ENCODE measurements at places on chromosomes 2 and 18.

DNA sequence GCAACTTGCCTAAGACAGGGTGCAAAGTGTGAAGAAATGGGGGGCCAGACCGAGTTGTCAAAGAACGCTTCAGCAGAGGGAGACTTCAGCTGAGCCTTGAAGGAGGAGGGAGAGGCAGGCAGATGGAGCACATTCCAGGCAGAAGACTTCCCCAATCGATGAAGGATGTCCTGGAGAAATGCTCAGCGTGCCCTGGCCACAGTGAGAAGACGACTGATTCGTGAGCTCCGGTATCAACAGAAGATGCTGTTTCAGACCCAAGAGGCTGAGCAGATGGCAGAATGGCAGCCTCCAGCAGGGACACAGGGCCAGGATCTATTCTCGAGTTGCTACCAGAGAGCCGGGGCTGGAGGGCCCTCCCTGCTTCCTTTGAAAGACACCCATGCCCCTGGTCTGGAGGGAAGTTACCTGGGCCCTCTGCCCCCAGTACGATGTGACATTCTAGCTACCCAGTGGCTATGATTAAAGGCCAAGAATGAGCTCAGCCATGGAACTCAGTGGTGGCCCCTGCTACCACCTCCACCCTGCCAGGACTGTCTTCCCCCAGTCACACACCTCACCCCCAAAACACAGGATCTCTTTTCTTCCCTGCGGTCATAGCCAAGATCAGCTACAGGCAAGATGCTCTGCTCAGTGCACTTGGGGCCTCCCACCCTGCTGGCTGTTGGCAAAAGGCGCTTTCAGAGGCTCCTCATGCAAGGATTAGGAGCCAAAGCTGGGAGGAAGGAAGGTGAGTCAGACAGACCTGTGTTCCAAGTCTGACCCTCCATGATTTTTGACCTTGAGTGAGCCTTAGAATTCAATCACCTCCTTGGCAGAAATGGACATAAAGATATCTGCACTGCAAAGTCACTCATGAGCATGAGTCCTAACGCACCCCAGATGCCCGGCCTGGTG, 84.3 kb downstream of the TFCP2L1 start:
- no peak for DNase-seq

GRCh38 chr18:45221363-45221762, 393.9 kb upstream of the SLC14A2 start:
- no peak for DNase-seq

- DNase-seq: no peak
Measured at GRCh38 chr2:71531522-71532047, 78.2 kb downstream of the DYSF start.

GRCh38 chr2:174563530-174564282, 33.9 kb downstream of the WIPF1 start:
- no peak for DNase-seq

DNA sequence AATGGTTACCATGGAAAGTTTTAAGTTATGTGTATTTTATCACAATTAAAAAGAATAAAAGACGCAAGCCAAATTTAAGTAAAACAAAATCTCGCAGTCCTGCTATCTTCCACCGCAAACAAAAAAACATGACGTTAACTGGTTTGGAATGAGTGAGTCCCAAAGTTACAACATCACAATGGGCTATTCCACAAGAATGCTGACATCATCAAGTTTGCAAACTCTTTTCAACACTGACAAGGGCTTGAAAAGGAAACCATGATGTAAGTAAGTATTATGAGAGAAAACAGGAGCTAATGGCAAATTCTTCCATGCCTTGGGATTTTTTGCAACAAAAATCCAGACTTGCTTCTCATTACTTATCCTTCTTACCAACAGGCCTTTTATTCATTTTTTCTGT, 31.1 kb downstream of the SIGLEC15 start:
- DNase-seq: no peak

DNA sequence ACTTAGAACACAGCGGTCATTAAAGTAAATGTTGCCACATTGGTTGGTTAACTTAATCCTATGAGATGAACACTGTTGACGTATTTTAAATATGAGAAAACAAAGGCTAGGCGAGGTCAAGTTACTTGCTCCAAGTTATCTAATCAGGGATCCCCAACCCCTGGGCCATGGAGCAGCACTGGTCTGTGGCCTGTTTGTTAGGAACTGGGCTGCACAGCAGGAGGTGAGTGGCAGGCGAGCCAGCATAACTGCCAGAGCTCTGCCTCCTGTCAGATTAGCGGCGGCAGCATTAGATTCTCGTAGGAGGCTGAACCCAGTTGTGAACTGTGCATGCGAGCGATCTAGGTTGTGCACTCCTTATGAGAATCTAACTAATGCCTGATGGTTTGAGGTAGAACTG, 878.9 kb downstream of the CPS1 start:
- DNase-seq: peak; percentile 25

- no peak for DNase-seq
Measured at GRCh38 chr2:147223553-147224060, 621.2 kb upstream of the ACVR2A start.

- DNase-seq: no peak
Measured at GRCh38 chr2:28630341-28630740, 121.3 kb upstream of the PPP1CB start.

DNA sequence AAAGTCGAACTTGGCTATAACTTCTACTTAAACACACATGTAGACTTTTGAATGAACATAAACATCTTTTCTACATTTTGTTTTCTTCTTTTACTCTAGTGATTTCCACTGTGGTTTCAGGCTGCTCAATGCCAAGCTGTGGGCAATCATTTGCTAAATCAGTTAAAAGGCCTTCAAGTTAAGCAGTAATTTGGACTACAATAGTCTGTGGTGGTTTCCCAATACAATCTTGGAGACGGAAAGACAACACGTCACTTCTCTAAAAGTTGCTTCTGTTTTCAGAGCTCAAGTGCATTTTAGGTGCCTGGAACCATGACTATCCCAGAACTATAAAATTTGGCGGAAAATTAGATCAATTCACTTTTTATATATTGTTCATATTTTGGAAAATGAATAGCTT, 69.4 kb downstream of the TXNL1 start:
- DNase-seq: no peak

DNA sequence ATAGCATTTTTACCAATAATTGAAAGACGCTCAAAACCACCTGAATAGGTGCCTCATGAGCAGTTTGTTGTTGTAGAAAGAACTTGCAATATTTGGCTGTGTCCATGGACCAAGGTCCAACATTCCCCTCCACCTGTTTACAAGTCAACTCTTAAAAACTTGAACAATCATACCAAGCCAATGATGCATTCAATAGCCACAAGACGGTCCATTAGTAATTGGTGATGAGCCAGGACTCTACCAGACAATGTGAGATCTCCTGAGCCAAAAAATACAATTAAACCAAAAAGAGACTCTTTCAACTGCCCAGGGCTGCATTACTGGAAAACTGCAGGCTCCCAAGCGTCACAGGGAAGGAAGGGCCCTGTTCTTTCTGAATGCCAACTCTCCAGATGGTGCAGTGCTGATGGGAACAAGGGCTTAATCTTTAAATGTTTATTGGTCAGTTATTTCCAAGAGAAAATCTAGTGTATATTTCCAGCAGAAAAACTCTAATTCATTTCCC, 118.8 kb upstream of the EPB41L3 start:
- DNase-seq: peak; percentile 27

DNA sequence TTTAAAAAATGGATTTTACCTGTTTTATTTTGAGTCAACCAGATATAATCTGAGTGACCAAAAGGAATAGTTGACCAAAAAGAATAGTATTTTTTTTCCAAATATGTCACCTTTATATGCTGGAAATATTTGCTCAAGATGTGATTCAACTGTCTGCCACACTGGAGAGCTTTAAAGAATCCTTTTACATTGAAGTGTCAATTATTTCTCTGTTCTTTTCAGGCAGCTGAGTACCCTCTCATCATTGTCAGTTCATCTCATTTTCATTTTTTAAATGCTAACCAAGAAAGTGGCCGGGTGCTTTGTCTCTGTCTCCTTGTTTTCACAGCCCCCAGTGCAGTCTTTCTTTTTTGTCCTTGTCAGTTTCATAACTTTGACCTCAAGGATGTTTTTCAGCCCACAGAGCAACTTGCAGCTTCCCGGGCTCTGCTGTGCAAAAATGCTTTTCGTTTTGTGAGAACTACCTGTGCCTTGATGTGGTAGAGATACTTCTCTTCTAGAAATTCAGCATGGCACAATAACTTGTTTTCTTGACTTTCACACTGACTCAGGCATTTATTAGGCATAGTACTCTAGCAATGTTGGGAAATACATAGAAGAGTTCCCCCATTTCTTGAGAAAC, 23.4 kb upstream of the CERS6 start:
- DNase-seq: no peak

DNA sequence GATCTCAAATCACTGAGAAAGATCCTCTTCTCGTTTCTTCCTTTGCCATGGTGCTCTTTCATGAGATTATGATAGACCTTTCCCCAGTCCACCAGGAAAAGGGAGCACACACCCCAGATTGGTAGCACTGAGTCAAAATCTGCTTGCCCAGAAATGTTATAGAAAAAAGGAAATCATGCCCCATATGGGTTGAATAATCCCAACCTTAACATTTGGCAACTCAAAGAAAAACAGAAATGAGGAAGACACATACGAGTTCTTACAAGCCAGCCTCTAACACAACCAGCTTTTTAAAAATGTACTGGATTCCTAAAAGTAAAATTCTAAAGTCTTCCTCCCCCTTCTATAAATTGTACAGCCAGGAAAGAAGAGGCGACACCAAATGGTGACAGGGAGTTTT, 103.0 kb downstream of the ANKRD44 start:
- no peak for DNase-seq

GRCh38 chr2:201827621-201828020, 21.3 kb downstream of the CDK15 start:
- no peak for DNase-seq

GRCh38 chr2:120736202-120736623, 545 bp downstream of the GLI2 start:
- DNase-seq: no peak

- DNase-seq: no peak
Measured at GRCh38 chr2:201858281-201859184, 52.2 kb downstream of the CDK15 start.

GRCh38 chr2:120314690-120315366, 31.1 kb upstream of the INHBB start:
- no peak for DNase-seq

- DNase-seq: no peak
Measured at GRCh38 chr18:3648641-3649040, 198.7 kb downstream of the TGIF1 start.

DNA sequence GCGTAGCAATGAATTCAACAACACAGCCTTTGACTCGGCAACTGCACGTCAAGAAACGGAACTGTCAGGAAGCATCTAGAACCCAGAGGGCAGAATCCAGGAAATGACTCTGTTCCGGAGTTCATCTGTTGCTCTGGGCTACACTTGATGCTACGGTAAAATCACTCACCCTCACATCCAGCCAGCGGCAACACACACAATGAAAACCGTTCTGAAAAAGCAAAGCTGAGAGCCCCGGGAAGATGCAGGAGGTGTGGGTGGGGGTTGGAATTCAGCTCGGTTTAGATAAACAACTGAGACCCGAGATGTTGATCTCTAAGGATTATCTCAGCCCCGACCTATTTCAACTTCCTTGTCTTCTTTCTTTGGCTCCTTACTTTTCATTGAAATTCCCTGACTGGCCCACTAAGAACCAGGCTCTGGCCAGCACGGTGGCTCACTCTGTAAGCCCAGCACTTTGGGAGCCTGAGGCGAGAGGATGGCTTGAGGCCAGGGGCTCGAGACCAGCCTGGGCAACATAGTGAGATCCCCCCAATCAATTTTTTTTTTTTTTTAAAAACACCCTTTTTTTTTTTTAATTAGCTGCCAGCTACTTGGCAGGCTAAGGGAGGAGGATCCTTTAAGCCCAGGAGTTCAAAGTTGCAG, 13.3 kb upstream of the RAB17 start:
- no peak for DNase-seq

- DNase-seq: no peak
Measured at GRCh38 chr2:158042245-158042644, 59.4 kb upstream of the UPP2 start.

- DNase-seq: no peak
Measured at GRCh38 chr2:127661072-127661649, 14.2 kb downstream of the LIMS2 start.

DNA sequence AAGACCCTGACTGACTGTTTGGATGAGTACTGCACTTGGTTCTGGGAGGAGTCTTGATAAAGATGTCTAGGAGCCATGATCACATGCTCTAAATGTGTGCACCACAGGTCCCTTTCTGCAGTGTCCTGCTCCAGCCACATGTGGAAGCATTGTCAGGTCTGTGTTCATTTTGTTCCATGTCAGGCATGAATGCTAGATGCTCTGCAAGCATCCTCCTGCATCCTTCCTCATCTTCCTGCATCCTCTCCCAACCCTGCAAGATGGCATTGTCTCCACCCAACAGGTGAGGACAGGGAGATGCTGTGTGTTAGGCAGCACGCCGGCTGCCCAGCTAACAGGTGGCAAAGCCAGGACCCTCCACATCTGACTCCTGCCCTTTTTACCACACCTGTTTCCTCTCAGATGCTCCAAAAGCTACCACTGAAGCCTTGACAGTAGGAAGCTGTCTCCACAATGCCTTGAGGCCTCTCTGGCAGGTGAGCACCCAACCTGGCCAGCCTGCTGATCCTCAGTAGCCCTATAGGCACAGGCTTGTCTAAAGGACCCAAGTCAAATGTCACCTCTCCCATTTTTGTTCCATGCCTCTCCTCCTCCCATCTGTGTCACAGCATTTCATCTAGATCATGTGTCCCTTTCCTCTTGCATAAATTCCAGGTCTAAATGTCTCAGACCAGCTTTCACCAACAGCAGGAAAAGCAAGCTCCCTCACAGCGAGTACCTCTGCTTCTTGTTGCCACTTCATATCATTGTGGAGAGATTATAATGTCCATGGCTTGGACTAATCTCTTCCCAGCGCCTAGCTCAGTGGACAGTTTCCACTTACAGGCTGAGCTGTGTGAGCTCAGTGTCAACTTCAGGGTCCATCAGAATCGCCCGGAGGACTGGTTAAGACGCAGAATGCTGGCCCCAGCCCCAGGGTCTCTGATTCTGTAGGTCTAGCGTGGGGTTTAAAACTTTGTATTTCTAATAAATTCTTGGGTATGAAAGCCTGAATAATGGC, 55.0 kb downstream of the TMEM163 start:
- DNase-seq: no peak

- no peak for DNase-seq
Measured at GRCh38 chr2:98892871-98893270, 43.2 kb downstream of the CRACDL start.

GRCh38 chr18:10798727-10799550, 273.1 kb downstream of the NAPG start:
- DNase-seq: no peak

GRCh38 chr18:22453315-22453714, 35.6 kb upstream of the CTAGE1 start:
- DNase-seq: no peak
